ENCODE measurements at places on chromosomes 4 and X.

GRCh38 chrX:134480061-134480460 is 20.1 kb downstream of the HPRT1 start:
- no peak for DNase-seq

- no peak for DNase-seq
Observed at GRCh38 chr4:128913228-128913627, 103.7 kb downstream of the JADE1 start.

- DNase-seq, result no peak
Observed at GRCh38 chrX:39465467-39465866, 632.3 kb downstream of the BCOR start.

- no peak for DNase-seq
Observed at GRCh38 chr4:79763486-79764075, 309.4 kb downstream of the ANTXR2 start.

DNA sequence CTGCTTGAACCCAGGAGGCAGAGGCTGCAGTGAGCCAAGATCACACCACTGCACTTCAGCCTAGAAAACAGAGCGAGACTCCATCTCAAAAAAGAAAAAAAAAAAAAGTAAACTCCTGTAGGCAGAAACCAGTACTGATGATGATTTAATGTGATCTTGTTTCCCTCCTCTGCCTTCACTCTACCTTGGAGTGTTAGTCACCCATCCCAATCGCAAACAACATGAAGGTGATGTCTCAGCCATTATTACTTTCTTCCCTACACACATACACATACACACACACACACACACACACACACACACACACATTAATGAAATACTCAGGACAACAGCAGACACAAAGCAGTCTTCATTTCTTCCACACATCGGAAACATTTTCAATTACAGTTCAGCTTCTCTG is 15.6 kb downstream of the XKRX start:
- DNase-seq, result no peak

GRCh38 chrX:10932842-10933440 is 178.2 kb upstream of the HCCS start:
- no peak for DNase-seq

DNA sequence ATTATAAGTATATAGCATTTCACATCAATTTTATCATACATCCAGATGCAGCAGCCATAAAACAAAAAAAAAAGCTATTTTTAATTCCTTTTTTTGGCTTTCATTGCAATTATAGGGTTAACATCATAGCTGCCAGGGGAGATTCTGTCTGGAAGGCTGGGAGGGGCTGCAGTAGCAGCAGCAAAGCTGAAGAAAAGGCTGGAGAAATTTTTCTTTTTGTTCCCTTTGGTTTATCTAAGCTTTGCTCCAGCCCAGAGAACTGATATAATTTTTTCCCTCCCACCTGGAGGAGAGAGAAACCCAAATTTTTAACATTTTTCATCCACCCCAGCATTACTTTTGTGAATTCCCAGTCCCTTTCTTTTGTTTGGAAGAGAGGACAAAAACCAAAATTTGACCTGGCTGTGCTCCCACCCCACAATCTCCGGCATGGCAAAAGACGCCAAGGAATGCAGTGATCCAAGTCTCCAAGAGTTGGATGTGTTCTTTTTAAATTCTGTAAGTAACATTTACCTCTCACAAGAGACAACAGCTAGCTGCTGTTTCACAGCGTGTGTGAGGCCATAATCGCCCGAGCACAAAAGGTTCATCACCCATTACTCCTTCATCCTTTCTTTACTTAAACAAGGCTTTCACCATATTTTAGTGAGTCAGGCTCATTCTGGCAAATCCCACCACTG is 25.1 kb upstream of the FAM156A start:
- no peak for DNase-seq

DNA sequence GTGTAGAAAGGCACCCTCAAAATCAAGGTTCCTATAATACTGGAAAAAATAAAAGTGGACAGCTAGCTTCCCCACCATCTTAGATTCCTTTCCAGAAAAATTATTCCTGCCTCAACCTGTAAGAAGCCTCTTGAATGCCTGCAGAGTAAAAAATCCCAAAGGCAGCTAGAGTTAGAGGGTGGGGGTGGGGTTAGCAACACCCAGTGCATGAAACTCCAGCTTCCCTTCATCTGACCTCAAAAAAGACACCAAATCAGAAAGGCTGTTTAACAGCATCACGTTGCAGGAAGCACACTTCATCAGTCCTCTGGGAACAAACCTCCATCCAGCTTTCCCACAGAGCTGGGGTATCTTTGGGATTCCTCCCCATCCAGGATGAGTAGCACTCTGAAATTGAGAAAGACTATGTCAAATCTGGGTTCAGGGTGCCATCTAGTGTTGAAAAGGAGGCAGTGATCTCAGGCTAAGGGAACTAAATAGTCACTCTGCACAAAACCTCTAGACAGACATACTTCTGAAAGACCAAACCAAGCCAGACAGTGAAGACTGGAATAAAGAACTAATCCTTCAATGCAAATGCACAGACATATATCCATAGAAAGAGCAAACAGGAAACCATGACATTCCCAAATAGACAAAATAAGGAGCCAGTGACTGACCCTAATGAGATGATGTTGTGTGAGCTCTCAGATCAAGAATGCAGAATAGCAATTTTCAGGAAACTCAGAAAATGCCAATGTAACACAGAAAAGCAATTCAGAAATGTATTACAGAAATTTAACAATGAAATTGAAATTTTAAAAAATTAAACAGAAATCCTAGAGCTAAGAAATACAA is 97.9 kb downstream of the ARHGEF9 start:
- DNase-seq, result no peak

DNA sequence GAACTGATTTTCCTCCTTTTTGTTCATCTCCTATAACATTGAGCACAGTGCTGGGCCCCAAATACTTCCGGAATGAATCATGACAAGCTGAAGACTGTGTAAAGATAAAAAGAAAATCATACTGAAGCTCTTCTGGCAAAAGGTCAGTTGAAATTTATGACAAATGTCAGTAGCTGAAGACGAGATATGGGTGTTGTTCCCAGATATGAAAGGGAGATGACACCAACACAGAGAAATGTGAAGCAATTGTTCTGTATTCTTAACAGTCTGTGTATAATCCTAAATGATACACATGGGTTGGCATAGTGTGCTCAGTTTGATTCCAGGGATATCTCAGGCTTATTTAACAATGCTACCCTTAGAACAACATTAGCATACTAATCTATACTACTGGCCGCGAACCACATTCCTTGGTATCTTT is 170.5 kb upstream of the PITX2 start:
- DNase-seq, result no peak

GRCh38 chr4:8904666-8905065 is 33.0 kb upstream of the HMX1 start:
- DNase-seq, result no peak

- DNase-seq, result no peak
Observed at GRCh38 chr4:127829014-127829413, 46.9 kb downstream of the HSPA4L start.

DNA sequence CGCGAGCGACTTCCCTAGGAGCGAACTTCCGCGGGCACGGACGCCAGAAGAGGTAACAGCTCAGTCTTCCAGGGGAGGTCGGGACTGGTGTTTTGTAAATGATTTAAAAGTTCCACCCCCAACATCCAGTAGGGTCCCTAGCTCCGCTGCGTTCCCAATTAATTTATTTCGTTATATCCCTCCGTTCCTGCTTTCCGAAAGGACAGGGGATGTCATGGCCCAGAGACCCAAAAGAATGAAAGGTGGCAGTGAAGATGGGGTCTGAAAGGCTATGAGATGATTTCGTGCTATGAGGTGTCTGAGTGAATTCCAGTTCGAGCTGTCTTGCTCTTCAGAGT is 373 bp upstream of the SMIM43 start:
- no peak for DNase-seq

GRCh38 chr4:42914937-42915336 is 22.4 kb downstream of the GRXCR1 start:
- no peak for DNase-seq

- no peak for DNase-seq
Observed at GRCh38 chr4:156781852-156782251, 189.7 kb downstream of the PDGFC start.

DNA sequence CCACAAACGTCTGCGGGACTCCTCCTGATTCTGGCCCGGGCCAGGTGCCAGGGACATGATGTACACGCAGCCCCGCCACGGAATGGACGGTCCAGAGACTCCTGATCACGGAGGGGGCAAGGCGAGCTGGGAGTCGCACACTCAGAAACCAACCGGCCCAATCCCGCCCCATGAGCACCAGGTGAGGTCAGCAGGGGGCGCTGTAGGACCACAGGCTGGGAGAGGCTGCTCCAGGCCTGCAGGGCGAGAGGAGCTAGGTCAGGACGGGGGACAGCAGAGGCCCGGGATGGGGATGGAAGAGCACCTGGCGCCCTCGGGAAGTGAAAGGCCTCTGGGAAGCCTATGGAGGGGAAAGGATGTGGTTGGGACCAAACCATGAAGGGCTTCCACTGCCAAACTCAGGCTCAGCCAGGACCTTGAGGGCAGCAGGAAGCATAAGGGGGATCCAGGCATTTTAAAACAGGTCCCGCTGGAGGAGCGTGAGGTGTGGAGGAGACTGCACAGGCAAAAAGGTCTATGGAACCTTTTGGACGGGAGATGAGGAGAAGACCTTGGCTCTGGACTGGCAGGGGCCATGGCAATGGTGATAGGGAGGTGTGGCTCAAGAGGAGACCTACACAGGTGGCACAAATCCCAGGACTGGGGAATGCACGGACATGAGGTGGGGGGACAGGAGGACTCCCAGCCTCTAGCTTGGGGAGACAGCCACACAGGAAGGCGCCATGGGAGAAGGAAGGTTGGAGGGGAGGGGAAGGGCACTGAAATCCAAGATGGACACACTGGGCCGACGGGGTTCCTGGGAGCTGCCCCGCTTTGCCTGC is 79.2 kb downstream of the MTMR1 start:
- peak; percentile 29 for DNase-seq

GRCh38 chr4:116005037-116005805 is 891.8 kb upstream of the NDST4 start:
- DNase-seq, result no peak

GRCh38 chr4:142104041-142104440 is 467.7 kb downstream of the IL15 start:
- DNase-seq, result no peak

DNA sequence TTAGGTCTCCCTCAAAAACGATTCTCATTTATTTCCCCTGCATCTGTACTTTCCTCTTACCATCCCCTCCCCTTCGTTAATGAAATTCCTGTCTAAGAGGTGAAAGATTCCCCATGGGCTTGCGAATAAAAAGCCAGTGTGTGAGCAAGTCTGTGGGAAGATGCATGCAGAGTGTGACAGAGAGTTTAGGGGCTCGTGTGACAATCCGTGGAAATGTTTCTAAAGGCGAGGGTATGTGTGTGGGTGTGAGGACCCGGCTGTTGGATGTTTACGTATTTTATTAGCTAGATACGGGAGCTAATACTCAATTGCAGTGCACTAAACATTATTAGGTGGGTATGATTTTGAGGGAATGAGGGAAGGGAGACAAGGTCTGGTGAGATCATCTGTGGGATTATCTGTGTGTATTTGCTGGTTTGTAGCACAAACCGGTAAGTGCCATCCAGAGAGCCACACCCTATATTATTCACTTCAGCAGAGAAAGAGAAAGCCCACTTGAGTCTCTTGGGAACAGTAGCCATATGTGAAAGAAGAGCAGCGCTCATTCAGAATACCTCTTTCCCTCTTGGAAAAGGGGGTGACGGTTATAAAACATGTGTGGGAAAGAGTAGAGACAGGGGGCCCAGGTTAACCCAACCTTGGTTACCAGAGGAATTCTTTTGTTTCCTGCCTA is 893 bp upstream of the HOPX start:
- no peak for DNase-seq

DNA sequence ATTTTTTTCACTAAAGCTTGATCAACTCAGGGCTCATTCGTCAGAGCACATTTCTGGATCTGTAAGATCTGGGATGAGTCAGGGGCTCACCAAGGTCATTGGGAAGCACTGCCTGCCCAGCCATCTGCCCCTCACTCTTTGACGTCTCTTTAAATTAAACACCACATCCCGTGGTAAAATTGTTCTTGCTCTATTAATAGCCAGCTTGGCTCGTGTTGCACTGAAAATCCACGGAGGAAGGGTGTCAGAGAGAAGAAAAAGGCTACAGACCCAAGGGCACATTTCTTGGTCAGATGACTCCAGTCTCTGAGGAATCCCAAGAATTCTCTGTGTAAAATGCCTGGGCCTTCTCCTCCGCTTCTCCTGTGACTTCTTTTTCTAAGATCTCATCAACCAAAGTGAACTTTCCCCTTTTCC is 45.7 kb upstream of the GATB start:
- no peak for DNase-seq

DNA sequence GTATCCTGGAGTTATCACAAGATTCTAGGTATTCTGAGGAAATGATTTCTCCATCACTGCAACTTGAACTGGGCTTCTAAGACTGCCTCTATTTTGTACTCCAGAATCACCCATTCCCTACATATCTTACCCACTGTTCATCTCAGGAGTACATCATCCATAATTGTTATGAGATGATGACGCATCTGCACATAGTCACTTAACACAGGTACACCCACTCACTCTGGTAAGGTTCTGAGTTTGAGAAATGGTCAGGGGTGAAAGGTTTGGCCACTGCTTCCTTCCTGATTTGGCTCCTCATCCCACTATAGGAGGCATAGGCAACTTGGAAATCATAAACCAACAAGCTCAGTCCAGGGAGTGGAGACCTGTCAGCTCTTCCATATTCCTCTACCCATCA is 143.9 kb downstream of the GLRA2 start:
- DNase-seq, result no peak

DNA sequence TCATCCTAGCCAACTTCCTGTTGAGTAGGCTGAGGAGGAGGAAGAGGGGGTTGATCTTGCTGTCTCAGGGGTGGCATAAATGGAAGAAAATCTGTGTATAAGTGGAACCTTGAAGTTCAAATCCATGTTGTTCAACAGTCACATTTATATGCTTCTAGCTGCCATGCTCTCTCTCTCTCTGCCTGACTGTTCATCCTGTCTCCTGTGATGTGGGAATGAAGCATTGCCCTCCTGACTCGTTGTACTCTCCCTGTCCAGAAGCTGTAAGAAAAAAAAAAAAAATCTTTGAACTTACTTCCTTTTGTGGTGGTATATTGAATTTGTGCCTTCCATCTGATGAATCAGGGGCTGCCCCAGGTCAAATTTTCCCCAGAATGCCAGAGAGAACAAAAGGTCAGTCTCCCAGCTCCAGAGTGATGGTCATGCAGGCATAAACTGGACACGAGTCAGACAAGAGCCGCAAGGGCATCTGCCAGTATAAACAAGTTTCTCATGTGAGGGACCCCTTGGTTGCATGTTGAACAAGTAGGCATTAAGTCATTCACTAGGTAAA is 257.0 kb downstream of the IDS start:
- no peak for DNase-seq

DNA sequence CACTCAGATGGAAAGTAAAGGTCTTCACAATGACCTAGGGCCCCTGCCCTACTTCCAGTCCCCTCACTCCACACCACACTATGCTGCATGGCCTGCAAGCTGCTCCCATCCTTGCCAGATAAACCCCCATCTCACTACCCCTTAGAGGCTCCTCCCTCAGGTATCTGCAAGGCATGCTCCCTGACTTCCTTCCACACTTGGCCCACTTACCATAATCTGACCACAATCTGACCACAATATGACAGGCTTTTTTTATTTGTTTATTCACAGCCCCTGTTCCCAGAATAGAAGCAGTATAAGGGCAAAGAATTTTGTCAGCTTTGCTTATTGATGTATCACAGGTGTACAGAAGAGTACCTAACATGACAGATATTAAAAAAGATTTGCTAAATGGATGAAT is 124.7 kb downstream of the CAMK2D start:
- no peak for DNase-seq

- no peak for DNase-seq
Observed at GRCh38 chr4:26473893-26474292, 16.4 kb downstream of the CCKAR start.
